ENCODE measurements at places on chromosomes 11 and 22.

GRCh38 chr11:121550247-121551030 lies 97.7 kb upstream of the SORL1-AS1 start:
- DNase-seq: no peak

DNA sequence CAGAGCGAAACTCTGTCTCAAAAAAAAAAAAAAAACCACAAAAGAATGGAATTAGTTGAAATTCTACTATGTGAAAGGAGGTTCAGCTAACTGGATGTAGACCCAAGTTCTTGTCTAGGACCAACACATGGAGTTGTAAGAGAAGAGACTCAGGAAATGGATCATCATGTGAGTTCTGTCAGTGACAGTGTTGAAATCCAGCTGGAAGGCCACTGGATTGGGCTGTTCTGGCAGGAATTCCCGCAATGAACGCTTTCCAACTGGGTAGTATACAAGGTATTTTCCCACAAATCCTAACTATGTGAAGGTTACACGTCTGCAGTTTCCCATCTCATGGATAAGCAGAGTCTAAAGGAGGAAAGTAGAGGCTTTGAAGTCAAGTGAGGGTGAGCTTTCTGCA lies 151.2 kb downstream of the MAML2 start:
- DNase-seq: no peak

DNA sequence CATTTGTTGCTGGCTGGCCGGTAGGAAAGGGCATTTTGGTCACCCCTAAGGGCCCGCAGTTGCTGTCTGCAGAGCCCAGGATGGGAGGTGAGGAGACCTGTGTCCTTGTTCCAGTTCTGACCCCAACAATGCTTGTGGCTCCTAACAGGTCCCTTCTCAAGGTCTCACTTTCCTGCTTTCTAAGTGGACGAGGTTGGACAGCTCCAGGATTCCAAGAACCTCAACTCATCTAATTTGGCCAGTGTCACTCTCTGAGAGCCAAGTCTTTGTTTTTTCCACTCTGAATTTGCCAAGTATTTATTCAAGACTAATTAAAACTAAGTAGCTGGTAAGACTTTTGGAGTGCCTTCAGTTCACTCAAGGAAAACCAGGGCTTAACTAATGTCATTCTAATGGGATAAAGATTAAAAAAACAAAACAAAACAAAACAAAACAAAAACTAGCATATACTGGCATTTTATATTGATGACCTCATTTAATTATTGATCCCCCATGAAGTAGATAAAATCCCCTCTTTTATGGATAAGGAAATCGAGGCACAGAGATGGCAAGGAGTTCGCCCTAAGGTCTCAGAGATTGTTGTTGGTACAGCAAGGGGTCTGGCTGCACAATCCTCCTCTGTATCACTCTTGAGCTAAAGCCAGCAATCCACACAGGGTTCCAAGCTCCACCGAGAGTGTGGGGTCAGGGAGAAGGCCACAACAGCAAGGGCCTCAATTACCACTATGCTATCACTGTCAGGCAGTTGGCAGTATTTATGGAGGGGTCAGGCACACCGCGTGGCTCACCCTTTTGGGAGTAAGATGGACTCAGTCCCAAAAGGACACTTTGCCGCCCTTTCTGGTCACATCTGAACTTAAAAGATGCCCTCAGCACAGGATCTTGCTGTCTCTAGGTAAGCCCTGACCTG lies 8.1 kb downstream of the SGSM1 start:
- no peak for DNase-seq

- no peak for DNase-seq
These were observed 3.2 kb upstream of the TMPRSS13 start for GRCh38 chr11:117932426-117932825.

DNA sequence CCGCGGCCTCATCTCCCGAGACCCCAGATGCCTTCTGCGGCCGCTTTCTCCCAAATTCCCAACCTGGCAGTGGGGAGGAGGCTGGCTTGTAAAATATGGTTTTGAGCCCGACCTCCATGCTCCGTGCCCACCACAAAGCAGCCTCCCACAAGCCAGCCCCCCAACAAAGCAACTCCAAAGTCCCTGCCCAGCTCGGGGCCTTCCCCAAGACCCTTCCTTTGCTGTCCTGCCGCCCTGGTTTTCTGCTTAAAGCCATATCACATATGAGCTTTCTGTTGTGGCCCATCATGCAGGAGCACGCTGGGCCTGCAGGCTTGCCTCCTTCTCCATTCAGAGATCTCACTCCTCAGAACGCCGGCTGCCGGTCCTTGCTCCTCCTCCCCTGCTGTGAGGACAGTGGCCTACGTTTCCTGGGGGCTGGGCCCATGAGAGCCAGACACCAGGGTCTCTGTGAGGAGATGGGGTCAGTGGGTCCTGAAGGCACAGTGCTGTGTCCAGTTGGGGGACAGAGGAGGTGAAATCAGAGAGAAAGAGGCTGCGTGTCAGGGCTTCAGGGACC lies 680.0 kb downstream of the BRD1 start:
- DNase-seq: no peak

GRCh38 chr22:24428751-24429410 lies 1.5 kb downstream of the ADORA2A start:
- DNase-seq: no peak

- no peak for DNase-seq
These were observed 11.0 kb downstream of the NECTIN1 start for GRCh38 chr11:119717839-119718534.

DNA sequence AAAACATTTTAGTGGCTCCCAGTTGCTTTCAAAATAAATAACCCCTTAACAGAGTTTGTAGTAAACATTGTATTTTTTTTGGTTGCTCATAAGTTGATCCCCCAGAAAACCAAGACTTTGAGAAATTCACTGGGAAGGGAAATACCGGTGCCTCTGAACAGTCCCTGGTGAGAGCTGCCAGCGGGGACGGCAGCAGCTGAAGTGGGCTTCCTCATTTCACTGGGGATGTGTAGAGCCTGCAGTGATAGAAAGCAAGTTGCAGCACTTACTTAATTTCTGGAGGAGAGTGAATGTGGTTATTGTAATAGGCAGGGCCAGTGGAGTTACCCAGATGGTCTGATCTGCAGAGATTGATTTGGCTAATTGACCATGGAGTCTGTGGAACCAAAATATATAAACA lies 18.6 kb upstream of the MCHR1 start:
- no peak for DNase-seq

- no peak for DNase-seq
These were observed 337.4 kb downstream of the CADM1 start for GRCh38 chr11:115166820-115167219.

DNA sequence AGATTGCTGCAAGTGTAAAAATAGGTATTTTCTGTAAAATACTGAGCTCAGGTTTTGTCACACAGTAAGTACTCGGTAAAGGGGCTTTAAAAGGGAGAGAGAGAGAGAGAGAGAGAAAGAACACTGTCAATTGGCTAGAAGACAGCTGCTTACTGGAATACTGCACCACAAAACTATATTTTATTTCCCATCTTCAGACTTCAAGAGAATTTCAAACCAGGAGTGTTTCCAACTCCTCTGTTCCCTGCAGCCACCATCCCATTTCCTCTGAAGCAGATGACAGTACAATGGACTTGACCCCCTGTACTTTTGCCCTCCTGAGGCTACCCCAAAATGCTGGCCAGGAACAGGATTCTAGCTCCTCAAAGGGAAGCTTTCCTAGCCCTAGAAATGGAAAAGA lies 89.7 kb downstream of the RELT start:
- no peak for DNase-seq

DNA sequence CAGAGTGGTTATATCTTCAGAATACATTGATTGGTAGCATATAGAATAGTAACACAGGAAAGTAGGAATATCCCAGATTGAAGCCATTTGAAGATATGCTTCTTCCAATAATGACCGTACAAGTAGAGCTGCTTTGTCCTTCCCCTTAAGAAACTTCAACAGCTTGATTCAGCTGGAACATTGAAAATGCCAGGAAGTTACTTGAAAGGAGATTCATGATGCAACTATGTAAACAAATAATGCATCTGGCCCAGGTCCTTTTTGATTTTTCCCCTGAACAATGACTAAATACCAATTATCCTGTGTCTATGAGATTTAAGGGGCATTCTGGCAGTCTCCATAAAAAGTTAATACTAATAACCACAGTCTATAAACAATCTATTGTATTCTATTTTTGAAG lies 3.0 kb downstream of the DKK3 start:
- DNase-seq: no peak

DNA sequence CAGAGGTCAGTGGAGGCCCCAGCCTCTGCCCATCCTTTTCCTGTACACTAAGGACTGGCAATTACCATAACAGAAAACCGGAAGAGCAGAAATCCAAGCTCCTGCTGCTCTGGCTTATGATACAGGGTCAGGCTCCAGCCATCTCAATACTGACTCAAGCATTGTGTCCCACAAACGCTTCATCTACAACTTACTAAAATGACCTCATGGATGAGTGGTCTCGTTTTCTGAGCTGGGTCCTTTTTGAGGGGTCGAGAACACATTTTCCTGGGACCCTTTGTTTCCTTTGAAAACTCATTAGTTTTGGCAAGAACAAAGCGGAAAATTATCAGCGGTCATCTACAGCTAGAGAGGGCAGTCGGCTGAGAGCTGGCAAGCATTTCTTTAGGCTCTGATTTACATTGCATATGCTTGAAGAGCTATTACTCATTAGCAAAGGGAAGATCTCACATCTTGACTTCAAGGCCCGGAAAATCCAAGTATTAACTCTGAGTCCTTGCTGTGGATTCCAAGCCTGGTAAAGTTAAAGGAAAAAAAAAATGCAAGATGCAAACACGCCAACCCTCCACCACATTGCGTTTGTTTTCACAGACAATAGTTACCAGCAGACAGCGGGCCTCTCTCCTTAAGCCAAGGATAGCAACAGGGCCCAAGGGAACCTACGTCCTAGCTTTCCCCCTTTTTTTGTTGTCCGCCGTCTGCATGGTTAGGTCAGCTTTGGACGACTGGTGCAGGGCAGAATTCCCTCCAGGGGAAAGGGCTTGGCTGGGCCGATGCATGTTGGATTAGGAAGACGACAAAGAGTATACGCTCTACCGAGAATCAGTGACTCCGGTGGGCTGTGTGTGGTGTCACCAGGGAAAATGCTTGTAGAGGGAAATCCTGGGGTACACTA lies 1.8 kb downstream of the TESMIN start:
- DNase-seq: no peak

DNA sequence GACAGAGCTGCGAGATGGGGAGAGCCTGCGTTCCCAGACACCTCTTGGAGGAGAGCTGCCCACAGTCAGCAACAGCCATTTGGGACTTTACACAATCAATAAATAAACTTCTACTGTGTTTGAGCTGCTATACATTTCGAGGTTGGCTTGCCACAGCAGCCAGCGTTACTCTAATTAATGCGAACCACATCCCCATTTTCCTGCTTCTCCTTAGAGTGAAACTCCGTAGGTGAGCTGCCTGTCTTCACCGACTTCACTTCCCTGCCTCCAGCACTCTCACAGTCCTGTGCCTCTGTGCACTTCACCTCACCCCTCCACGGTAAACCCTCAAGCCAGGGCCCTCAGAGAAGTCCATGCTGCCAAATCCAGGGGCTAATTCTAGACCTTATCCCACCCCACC lies 5.9 kb upstream of the SLC22A12 start:
- DNase-seq: no peak

GRCh38 chr11:93741882-93742226 lies 382 bp downstream of the C11orf54 start:
- DNase-seq: no peak
